ENCODE measurements at places on chromosomes 12 and 14.
A peak's percentile ranks its signal among the peaks of the same experiment; 100 is the strongest.

DNA sequence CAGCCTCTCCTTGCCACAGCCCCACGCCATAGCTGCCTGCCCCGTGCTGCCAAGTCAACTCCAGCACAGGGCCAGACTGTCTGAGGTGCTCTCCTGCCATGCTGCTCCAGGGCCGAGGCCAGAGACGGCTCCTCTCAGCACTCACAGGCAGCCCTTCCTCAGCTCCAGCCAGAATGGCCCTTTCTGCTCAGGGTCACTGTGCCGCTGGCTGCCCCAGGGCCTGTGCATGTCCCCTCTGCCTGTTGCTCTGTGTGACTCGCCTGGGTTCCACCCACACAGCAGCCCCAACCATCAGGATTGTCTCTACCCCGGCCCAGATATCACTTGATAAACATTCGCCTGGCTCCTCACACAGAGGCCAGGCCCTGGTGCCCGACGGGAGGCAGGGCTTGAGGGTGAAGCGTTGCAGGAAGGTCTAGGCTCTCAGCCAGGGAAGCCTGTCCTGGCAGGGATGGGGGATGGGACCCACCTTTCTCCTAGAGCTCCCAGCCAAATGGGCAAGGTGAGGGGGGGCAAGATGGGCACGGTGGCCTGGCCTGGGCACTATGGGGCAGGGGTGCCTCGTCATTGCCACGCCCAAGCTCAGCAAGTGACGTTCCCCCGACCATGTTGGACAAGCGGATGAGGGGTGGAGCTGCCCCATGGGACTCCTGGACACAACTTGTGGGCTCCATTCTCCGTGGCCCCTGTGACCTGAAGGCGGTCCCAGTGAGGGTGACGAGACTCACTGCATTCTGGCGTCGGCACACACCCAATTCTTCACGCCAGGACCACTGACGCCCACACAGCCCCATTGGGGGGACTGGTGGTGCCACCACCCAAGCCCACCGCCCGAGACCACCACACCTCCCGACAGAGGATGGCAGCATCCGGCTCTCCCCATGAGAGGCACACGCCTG is 27.4 kb upstream of the BTBD6 start:
- no peak for DNase-seq

DNA sequence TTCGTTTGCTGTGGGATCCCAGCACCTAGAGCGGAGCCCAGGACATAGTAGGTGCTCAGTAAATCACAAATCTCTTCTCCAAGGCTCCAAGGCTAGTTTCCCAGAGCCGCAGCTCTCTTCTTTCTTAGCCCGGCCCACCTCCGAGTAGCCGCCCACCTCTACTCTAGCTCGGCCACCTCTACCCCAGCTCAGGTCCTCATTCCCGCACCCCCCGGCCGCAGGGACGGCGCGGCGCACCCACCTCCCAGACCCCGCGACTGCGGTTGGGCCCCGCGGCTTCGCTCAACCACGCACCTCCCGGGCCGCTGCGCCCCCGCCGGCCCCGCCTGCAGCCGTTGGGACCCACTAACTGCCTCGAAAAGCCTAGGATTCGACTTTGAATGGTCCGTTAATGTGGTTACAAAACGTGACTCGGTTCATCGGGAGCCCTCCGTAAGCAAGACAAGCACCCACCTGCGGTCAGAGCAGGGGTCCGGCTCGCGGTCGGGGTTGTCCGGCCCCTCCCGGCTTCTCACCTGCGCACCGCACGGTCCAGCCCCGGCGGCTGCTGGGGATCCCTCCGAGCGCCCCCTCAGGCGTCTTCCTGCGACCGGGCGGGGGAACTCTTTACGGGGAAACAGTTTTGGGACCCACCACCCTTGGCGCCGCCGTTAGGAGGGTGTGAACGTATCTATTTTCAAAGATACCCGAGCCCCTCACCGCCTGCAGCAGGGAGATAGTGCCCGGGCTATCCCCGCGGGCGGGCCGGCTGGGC is at the start of gene SLC2A14:
SLC2A14 (minus strand) TSS at position 350 of the 754 bp plus-strand sequence. CDS start 3,035 bp downstream, outside the sequence.
- DNase-seq = no peak

GRCh38 chr14:55610713-55611370 is 30.8 kb downstream of the KTN1 start:
- no peak for DNase-seq

DNA sequence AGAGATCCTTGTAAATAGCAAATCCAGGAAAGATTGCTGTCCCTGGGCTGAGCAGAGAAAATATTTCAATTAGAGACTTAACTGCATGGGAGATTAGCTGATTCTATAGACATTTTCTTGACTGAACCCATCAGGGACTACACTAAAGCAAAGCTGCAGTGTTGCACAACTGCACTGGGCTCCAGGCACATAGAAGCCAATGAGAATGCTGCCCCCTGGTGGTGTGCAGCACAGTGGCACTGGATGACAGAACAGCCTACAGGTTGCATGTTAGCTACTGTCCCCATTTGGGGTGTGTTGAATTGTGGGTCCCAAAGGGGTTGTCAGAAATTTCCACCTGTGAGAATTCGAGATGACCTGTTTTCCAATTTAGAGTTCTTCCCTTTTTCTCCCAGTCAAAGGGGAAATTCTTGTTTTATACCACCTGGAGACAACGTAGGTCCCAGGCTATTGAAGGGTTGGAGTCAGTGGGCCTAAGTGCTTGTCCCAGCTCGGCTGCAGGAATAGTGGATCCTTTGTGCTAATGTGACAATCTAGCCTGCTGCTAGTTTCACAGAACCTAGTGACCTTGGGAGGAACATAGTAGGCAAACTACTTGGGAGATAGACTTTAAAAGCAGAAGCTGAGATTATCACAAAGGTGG is 114.7 kb downstream of the SLC8A3 start:
- DNase-seq = peak; percentile 43

DNA sequence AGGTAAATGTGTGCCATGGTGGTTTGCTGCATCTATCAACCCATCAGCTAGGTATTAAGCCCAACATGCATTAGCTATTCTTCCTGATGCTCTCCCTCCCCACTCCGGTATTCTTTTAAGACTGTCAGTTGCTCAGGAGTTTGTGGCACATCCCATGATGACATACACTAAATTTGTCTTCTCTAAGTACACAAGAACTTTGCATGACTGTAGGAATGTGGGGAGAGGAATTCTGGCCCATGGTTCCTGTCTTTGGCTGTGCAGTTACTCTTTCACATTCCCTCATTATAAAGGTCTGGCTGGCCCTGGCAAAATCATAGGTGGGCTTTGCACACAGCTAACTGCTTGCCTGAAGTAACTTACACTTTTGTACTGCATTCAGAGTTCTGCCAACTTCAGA is 30.3 kb downstream of the HMGA2 start:
- DNase-seq = no peak

GRCh38 chr14:24440606-24441399 is 1.8 kb downstream of the SDR39U1 start:
- no peak for DNase-seq

- no peak for DNase-seq
Measured at GRCh38 chr12:124560146-124560890, 7.1 kb downstream of the NCOR2 start.

- DNase-seq = no peak
Measured at GRCh38 chr12:109947521-109947920, 47.4 kb downstream of the TCHP start.

- peak; percentile 87 for DNase-seq
Measured at GRCh38 chr12:124396544-124397398, 101.9 kb downstream of the RFLNA start.

DNA sequence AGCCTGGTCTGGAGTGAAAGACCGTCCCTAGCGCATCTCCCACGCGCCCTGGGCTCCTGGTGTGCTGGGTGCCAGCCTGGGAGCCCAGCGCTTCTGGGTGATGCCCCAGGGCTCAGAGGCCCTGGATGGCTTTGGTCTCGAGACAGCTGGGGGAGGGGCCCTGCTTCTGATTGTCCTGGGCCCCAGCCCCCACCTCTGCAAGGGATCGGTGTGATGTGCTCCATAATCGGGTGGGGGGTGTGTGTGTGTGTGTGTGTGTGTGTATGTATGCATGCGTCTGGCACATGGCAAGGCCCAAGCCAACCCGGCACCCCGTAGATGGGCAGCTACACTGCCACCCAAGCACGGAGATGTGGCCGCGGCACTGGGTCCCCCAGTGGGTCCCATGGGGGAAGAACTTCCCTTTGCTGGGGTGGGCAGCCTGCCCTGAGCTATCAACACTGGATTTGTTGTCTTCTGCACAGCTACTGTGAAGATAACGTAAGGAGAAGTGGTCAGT is 3.1 kb downstream of the ZBTB42 start:
- DNase-seq = no peak

- DNase-seq = no peak
Measured at GRCh38 chr14:56412468-56413434, 166.8 kb upstream of the TMEM260 start.

GRCh38 chr12:121652767-121653497 is 16.5 kb downstream of the MORN3 start:
- DNase-seq = no peak

DNA sequence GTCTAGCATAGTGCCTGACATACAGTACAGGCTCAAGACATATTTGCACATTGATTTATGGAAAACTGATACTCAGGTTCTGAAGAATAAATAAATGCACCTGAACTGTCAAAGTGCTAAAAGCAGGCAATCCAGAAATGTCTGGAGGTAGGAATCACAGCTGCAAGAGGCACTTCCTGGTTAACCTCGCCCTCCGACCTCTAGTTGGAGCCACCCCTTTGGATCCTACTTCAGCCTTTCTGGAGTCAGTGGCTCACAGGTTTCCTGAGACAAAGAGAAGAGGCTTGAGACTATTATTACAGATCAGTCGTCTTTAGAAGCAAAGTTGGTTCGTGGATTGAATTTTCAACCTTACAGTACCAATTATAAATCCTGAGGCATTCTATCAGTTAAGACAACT is 13.0 kb downstream of the TCP11L2 start:
- no peak for DNase-seq

DNA sequence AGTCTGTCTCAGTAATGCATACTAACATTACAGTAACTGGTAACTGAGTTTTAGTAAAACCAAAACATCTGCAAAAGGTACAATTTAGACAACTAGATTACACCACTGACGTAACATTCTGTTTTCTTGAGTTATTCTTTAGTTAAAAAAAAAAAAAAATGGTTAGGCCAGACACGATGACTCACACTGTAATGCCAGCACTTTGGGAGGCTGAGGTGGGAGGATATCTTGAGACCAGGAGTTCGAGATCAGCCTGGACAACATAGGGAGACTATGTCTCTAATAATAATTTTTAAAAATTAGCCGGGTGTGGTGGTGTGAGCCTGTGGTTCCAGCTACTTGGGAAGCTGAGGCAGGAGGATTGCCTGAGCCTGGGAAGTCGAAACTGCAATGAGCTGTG is 34.1 kb downstream of the AP5M1 start:
- no peak for DNase-seq

DNA sequence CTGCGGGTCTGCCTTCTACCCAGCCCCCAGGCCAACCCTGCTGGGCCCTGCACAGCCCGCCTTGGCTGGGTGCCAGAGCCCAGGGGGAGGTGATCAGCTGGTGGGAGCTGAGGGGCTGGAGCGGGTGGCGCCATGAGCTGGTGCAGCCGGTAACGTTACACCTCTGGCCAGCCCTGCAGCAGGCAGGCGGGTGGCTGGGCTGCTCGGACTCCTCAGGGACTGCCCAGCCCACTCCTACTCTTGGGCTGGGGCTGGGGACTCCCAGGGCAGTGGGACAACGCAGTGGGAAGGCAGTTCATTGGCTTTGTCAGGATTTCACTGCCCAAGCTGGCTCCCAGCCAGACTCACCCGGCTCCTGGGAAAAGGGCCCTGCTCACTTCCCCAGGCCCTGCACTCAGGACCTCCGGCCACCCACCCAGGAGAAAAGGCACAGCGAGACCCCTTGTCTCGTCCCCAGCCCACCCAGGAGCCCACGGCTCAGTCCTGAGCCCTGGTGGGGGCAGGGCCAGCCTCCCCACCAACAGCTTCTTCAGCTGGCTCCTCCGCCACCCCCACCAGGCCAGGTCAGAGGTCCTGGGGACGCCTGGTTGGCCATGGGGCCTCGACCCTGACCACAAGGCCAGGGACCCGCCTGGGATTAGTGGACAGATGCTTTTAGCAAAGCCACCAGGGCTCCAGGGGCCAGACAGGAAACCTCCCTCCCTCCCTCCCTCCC is 1.0 kb downstream of the PGF start:
- DNase-seq = peak; percentile 82

DNA sequence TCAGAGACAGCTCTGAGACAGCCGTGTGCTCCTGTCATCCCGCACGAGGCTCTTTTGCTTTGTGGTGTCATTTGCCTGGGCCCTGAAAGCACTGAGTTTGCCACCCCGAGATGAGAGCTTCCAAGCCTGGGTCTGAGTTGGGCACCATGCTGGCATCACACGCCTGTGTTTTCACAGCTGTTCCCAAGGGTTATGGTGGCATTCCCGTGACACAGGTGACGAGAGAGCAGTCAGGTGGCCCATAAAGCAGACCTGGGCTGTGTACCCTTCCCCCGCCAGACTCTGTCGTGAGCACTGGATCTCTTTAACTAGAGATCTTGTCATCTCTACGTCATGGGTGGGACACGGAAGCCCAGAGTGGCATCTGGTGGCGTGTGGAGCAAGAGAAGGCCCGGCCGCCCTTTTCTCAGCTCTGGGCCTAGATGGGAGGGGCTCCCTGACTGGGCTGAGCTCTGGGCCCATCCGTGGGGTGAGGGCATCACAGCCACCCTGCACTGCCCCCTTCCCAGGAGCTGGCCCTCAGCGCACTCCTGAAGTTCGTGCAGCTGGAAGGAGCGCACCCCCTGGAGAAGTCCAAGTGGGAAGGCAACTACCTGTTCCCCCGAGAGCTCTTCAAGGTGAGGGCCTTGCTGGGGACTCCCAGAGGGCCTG is 2.6 kb downstream of the NOC4L start:
- DNase-seq = no peak

DNA sequence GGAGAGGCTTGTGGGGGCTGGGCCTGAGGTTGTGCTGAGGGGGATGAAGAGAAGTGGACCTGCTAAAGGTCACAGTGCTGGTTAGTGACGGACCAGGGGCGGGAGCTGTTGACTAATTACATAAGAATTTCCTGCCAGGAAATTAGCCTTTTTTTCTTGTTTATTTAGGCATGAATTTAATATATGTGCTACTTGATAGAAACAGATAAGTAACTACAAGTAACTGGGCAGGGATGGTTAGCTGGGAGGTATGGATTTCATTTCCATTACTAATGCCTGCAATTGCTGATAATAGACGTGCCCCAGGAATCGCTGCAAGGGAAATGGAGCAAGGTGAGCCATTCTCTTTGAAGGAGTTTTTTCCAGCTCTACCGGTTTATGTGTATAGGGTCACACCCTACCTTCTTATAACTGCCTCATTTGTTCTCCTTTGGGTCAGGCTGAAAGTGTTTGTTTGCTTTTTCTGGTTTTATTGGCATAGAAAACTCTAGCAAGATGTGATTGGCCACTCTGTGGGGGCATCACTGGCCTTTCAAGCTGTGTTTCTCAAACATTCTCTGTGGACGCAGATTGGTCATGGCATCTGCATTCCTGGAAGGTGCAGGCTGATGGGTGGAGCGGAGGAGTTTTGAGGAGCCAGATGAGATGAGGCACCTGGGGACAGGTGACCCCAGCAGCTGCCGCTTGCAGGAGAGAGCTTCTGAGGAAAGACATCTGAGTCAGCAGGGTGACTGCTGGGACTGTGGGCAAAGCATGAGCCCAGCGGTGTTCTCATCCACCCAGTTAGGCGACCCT is 19.0 kb upstream of the GPRC5A start:
- DNase-seq = no peak

- DNase-seq = no peak
Measured at GRCh38 chr12:111398530-111398929, 7.2 kb upstream of the SH2B3 start.

- DNase-seq = no peak
Measured at GRCh38 chr14:31400031-31400638, 20.2 kb downstream of the HEATR5A start.

- no peak for DNase-seq
Measured at GRCh38 chr14:90849787-90850444, 33.7 kb upstream of the TTC7B start.

Measured in tibial artery (tissue), 4 donors.